ENCODE measurements at places on chromosomes 12 and 14. TPM values are rescaled to one million over a fixed set of nuclear protein-coding genes. Genes with fewer than 3 reads are reported as not detected.

DNA sequence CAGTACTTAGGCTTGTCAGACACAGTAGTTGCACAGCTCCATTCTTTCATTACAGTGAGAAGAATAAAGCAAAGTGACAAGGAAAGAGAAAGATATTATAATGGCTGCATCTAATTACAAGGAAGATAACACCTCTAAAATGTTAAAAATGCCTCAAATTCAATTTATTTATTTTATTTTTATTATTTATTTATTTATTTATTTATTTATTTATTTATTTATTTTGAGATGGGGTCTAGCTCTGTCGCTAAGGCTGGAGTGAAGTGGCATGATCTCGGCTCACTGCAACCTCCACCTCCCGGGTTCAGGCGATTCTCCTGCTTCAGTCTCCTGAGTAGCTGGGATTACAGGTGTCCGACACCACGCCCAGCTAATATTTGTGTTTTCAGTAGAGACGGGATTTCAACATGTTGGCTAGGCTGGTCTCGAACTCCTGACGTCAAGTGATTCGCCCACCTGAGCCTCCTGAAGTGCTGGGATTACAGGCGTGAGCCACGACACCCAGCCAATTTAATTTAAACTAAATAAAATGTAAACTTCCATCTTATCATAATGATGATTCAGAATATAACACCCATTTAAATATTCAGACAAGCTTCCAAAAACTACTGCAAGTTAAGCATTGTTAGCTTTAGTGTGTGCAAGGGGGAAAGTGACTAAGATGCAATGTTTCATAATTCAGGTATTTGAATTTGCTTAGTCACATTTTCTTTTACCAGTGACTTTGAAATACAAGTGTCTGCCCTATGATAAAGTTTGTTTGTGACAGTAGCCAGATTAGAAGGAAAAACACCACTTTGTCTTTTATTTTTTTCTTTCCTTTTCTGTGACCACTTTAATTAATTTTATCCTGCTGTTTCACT is 2.4 kb upstream of the CFAP54 start:
- no peak for DNase-seq

- DNase-seq, result no peak
These were observed 581.5 kb upstream of the TMEM132C start for GRCh38 chr12:127685491-127685890.

- no peak for DNase-seq
These were observed 33.9 kb downstream of the SCARB1 start for GRCh38 chr12:124829708-124830304.

- no peak for DNase-seq
These were observed 53.4 kb downstream of the PLCZ1 start for GRCh38 chr12:18684430-18684829.

GRCh38 chr12:2306012-2306411 is 253.2 kb downstream of the CACNA1C start:
- DNase-seq, result no peak

- peak; percentile 35 for DNase-seq
These were observed 343 bp upstream of the NOVA1 start for GRCh38 chr14:26598081-26598671.

Gene INHBC
- total RNA-seq, result 0.18 TPM

Gene PRKD1
- total RNA-seq, result not detected

Gene DGLUCY
- total RNA-seq, result 110 TPM

Gene ZNF641
- total RNA-seq, result 51.4 TPM

Gene RTL1
- not detected for total RNA-seq

Gene ANKRD52
- 34.1 TPM for total RNA-seq

Gene NELL2
- 5.8 TPM for total RNA-seq

All from natural killer cell (primary cell).